ENCODE measurements at places on chromosomes 16 and 17.

DNA sequence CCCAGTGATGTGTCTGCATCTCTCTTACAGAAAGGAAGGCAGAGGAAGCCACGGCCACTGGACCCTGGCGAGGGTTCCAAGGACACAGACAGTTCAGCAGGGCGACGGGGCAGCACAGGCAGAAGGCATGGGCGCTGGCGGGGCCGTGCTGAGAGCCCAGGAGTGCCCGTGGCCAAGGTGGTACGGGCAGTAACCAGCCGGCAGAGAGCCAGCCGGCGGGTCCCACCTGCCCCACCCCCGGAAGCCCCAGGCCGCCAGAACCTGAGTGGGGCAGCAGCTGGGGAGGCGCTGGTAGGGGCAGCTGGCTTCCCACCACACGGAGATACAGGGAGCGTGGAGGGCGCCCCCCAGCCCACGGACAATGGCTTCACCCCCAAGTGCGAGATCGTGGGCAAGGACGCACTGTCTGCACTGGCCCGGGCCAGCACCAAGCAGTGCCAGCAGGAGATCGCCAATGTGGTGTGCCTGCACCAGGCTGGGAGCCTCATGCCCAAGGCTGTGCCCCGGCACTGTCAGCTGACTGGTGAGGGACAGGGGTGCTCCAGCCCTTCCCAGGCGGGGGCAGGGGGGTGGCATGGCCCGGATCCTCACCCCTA lies 7.8 kb downstream of the XYLT2 start:
- DNase-seq = no peak

GRCh38 chr17:51860954-51861561 lies 297.5 kb downstream of the CA10 start:
- DNase-seq = peak; percentile 0

GRCh38 chr17:60077672-60078519 lies 825 bp downstream of the HEATR6 start:
- DNase-seq = no peak

DNA sequence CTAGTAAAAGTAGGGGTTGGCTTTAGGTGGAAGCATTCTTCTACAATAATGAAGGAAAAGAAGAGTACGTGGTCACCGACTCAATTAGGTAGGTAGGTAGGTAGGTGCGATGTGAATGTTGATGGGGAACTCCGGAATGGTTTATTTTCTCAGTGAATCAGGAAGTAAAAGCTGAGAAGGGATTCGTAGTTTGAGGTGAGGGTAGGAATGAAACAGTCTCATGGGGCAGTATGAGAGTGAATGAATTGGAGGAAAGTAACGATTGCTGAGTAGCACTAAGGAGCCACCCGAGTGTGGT lies 13.9 kb downstream of the PER1 start:
- no peak for DNase-seq

GRCh38 chr17:79079421-79080200 lies 5.0 kb downstream of the ENGASE start:
- DNase-seq = no peak

DNA sequence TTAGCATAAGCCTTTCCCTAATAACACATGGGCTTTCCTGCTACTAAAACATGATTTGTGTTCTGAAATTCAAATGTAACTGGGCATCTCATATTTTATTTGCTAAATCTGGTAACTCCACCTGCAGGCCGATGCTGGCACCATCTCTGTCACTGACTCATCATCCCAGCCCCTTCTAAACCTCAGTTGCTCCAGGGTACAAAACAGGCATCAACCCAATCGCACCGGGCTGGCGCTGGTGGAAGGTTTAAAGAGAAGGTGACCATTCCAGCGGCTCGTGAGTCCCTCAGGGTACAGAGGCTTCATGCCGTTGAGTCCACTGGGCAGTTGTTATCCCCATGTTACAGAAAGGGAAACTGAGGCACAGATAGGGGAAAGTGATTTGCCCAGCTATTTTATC lies 27.1 kb downstream of the PPL start:
- no peak for DNase-seq

DNA sequence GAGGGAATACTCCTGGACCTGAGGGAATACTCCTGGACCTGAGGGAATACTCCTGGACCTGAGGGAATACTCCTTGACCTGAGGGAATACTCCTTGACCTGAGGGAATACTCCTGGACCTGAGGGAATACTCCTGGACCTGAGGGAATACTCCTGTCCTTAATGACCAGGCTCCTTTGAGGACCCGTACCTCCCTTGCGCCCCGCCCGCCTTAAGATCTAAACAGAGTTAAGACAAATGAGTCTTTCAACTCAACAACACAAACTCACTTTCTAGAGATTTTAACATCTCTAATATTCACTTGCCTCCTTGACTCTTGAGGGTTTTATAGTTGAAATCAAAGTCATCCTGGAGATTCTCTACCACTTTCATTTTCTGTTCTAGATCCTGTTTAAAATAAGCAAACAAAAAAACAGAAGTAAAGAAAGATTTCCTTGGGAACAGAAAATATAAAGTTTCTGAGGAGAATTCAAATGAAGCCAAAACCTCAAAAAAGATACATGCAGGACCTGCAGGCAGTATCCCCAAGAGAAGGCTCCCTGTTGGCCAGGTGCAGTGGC lies 49.7 kb downstream of the STAT3 start:
- DNase-seq = peak; percentile 15

DNA sequence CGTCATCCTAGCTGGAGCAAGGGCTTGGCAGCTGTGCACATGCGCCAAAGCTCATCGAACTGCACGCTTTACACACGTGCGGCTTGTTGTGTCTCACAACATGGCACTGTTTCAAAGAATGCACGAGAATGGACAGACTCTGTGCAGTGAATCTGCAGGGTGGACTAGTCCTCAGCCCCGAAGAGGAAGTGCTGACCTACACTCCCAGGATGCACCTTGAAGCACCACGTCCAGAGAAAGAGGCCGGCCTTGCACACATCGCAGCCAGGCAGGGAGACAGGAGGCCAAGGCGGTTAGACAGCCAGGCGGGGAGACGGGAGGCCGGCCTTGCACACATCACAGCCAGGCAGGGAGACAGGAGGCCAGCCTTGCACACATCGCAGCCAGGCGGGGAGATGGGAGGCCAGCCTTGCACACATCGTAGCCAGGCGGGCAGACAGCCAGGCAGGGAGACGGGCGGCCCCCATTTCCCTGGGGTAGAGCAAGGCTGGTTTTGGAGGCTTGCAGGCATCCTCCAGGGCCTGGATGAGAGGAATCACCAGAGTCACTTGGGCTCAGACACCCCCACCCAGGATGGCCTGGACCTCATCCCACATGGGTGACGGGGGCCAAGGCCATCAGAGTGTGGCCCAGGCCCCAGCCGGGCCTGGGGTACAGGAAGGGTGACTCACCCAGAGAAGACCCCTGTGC lies 9.0 kb upstream of the CACNA1H start:
- no peak for DNase-seq

- DNase-seq = no peak
Observed at GRCh38 chr17:75763269-75763607, 1.8 kb downstream of the GALK1 start.

DNA sequence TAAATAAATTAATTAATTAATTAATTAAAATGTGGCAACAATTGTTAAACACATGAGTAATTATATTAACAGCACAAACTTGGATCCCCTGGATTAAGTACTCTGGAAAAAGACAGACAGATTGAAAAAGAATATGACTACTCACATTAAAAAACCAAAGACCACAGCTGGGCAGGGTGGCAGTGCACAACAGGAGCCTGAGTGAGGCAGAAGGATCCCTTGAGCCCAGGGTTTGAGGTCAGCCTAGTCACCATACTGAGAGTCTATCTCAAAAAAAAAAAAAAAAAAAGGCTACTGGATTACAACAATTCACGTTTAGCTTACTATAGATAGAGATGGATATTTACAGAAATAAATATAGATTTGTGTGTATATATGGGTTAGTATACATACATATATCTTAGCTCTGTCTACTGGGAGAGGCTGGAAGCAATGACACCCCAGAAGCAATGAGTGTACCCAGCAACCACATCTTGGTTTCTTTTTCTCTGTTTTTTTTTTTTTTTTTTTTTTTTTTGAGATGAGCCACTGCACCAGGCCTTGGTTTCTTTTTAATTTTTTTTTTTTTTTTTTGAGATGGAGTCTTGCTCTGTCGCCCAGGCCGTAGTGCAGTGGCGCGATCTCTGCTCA lies 10.6 kb upstream of the SUZ12 start:
- DNase-seq = no peak

GRCh38 chr17:59435238-59435637 lies 103.8 kb downstream of the YPEL2 start:
- no peak for DNase-seq

- DNase-seq = no peak
Observed at GRCh38 chr17:56176091-56176490, 22.8 kb downstream of the ANKFN1 start.

- DNase-seq = no peak
Observed at GRCh38 chr16:88799569-88800276, 3.9 kb upstream of the CDT1 start.

- DNase-seq = no peak
Observed at GRCh38 chr16:88924834-88925539, 52.0 kb downstream of the CBFA2T3 start.

DNA sequence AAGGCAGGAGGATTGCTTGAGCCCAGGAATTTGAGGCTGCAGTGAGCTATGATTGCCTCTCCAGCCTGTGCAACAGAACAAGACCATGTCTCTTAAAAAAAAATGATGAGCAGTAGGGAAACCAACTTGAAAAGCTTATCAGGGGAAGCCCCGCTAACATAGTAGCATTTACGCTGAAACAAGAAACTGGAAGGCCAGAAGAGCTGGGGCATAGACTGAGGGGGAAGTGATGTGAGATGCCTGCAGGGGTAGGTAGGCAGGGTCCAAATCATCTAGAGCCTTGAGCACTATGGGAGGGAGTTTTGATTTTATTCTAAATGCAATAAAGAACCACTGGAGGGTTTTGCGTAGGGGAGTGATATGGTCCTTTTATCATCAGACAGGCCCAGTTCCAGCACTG lies 139.3 kb downstream of the CYB561 start:
- DNase-seq = no peak
